ENCODE measurements at places on chromosomes 7 and 10.
A peak's percentile ranks its signal among the peaks of the same experiment; 100 is the strongest.

DNA sequence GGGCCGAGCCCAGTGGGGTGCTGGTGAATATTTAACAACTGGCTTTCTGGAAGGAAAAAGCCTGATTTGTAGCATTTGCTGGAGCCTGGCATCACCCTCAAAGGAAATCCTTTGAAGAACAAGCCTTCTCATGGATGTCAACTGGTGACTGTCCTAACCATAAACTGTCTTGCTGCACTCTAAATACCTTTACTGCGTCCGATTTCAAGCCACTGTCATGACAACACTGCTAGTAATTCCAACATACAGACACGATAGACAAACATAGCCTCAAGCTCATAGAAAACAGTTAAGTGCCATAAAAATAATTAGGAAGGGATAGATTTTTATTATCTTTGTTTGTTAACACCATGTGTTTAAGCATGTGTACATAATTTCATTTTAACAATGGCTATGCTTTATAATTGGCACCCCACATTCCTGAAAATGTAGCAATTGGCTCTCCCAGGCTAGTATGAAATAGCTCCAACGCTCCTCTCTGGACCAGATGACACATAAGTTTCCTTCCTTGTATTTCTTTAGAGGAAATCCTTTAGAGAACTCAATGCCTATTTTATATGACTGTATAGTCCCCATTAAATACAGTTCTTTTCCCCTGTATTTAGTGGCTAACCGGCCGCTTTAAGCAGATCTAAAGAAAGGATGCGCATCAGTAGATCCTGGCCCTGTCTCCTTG is 273.4 kb downstream of the PRPF18 start:
- DNase-seq, result no peak

- DNase-seq, result peak; percentile 10
These were observed 160.6 kb upstream of the SHH start for GRCh38 chr7:155972651-155973390.

DNA sequence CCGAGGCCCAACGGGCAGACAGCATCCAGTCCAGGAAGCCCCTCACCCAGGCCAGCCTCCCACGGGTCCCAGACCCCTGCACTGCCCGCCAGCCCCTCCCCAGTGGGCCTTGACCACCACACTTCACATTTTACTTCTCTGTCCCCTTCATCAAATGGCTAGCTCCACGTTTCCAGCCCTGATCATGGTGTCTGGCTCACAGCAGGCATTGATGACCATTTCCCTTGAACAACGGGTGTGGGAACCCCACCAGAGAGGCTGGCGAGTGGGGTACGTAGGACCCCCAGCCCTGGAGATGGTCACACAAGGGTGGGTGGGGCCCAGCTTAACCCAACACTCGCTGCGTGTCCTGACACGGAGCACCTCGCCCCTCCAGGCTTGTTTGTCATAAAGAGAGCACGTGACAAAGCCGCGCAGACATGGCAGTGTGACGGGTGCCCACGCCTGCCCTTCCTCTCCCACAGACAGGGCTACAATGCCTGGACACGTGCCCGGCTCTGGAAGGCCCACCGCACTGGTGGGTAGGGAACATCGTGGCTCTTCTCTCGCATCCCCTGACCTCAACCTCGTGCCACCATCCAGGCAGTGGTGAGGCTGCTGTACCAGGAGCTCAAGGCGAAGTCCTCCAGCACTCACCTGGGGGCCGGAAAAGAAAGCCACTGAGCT is 267.7 kb downstream of the MAD1L1 start:
- no peak for DNase-seq

GRCh38 chr7:17097668-17098297 is 200.7 kb upstream of the AHR start:
- DNase-seq, result no peak

DNA sequence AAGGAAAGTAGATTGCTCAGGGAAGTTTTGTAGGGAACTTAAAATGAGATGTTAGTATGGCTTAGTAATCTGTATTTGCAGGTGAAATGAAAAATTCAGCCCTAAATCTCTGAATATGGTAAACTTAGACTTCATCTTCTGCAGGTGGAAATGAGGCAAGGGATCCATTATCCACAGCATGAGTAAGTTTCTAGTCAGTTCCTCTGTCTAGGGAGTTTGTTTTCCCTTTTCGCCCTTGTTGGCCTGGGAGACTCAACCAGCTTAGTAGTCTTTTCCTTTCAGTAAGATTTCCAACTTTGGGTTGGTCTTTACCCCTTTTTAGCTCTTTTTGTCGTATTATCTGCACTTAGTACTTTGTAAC is 65.6 kb downstream of the ZEB1 start:
- no peak for DNase-seq

GRCh38 chr10:92242380-92242779 is 48.5 kb downstream of the CPEB3 start:
- no peak for DNase-seq

GRCh38 chr10:123284022-123284421 is 129.8 kb downstream of the BUB3 start:
- no peak for DNase-seq
